Anterior cingulate cortex (tissue), 58 donors: ENCODE measurements at places on chromosomes 3 and 15.

DNA sequence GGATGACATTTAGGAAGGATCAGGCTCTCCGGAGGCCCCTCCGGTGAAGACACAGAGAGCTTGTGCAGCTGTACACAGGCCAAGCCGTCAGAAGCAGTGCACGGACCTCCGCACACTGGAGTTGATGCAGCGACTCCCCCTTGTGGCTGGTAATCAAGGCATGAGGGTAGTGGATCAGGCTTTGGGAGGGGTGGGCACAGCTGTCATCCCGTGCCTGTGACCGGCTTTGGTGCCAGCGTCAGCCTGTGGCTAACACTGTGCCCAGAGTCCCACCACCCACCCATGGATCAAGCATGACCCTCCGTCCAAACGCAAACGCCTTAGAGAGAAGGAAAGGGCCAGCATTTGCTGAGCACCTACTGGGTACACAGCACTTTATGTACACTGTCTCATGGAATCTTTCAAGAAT is 8.2 kb upstream of the GRIP2 start:
- peak; percentile 20 for DNase-seq

- DNase-seq, result no peak
Observed at GRCh38 chr3:138678086-138678485, 69.5 kb downstream of the FAIM start.

DNA sequence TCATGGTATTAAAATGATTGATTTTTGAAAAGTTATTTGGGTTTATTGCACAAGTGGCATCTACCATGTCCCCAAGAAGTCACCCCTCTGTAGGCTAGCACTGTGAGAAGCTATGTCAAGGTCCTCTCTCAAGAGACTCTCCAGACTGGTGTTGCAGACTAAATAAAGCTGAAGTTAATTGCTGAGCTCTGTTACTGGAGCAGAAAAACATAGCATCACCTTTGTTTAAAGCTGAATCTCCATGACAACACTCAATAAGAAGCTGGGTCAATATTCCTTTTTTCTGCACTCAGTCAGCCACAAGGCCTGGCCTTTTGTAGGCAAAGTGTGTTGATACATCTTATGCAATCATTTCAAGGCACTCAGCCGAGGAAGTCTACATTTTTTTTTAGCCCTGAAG is 806.6 kb upstream of the LMCD1 start:
- no peak for DNase-seq

DNA sequence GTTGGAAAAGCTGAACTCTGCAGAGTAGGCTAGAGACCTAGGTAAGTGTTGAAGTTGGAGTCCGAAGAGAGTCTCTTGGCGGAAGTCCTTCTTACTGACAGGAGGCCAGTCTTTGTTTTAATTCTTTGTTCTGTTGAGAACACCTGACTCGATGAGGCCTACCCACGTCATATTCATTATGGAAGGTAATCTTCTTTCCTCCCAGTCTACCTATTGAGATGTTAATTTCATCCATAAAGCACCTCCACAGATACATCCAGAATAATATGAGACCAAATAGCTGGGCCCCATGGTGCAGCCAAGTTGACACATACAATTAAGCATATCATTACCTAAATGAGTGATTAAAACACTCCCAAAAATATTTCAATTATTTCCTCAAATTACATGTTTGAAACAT is 515.5 kb downstream of the CADM2 start:
- no peak for DNase-seq

DNA sequence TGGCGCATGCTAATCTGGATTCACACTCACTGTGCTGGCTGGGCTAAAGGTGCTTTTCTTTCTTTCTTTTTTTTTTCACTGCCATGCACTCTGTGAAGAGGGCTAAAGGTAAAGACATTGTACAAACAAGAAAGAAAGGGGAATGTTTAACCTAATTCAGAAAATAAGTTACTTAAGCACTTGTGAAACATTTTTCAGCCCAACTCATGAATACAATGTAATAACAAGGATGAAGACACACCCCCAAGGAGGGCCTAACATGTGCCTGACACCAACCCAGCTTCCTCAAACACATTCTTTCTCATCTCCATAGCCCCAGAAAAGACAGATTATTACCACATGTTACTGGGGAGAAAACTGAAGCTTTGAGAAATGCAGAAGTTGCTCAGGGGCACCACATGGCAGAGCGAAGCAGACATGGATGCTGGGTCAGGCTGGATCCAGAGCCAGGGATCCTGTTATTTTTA is 5.7 kb downstream of the STIMATE start:
- no peak for DNase-seq

GRCh38 chr3:78941587-78941986 is 826.2 kb downstream of the ROBO1 start:
- no peak for DNase-seq

DNA sequence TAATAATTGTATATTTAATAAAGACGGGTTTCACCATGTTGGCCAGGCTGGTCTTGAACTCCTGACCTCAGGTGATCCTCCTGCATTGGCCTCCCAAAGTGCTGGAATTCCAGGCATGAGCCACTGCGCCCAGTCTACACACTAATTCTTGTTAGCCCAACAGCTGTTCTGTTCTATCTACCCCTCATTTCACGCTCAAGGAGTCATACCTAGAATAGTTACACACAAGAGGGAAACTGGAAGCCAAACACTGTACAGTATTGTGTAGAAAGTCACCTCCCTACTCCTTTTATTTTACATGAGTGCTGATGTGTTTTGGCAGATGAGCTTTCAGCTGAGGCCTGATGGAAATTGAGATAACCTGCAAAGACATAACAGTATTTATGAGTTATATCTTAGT is 13.4 kb upstream of the CTDSPL2 start:
- no peak for DNase-seq

GRCh38 chr3:176964661-176965060 is 232.6 kb downstream of the TBL1XR1 start:
- DNase-seq, result no peak

- no peak for DNase-seq
Observed at GRCh38 chr15:99921101-99921500, 187.9 kb upstream of the LYSMD4 start.

DNA sequence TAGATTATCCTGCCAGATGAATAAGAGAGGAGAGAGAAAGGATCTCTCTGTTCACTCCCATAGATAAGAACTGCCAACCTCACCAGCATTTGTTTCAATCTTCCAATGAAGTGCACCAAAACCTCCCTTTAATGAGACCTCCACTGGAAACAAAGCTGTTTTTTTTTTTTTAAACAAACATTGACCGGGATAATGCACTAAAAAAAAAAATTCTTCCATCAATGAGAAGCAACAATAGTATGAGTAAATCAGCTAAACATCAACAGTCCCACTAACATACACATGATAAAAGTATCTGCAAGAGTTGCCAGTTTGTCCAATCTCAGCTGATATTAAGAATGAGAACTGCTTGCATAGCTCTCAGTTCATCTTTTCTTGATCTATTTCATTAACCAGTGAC is 19.9 kb downstream of the TJP1 start:
- no peak for DNase-seq
